ENCODE measurements at places on chromosomes 13 and 19.

- no peak for DNase-seq
These were observed 722 bp downstream of the PKN1 start for GRCh38 chr19:14433554-14434501.

GRCh38 chr13:61410669-61411297 lies 4.9 kb downstream of the PCDH20 start:
- DNase-seq: no peak

DNA sequence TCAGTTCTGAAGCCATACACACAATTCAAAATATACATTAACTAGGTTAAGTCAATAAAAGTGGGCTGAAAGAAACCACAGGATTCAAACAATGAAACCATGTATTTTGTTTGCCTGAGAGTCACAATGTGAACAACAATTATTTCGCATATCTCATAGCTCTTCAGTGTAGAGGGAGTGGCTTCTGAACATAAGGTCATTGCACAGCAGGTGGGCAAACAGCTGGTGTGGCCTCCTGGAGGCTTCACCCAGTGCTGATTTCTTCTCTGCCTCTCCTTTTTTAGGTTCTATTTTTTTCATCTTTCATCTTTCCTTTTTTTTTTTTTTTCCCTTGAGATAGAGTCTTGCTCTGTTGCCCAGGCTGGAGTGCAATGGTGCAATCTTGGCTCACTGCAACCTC lies 40.4 kb upstream of the ZNF254 start:
- DNase-seq: no peak

GRCh38 chr13:100528353-100528752 lies 60.2 kb downstream of the GGACT start:
- DNase-seq: no peak

- DNase-seq: no peak
These were observed 260.8 kb downstream of the DNAJC15 start for GRCh38 chr13:43284162-43284561.

DNA sequence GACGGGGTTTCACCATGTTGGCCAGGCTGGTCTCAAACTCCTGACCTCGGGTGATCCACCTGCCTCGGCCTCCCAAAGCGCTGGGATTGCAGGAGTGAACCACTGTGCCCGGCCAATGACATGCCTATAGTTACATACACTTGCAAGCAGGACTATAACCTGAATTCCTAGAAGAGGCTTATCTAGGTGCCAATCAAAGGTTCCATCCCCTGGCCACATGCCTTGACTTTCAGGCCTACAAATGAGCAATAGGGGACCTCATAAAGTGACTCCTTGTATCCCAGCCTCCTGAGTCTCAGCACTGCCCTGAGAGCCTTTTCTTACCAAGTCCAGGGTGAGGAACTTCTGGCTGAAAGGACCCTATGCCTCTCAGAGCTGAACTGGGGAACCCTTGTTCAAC lies 3.9 kb upstream of the LSM4 start:
- no peak for DNase-seq

DNA sequence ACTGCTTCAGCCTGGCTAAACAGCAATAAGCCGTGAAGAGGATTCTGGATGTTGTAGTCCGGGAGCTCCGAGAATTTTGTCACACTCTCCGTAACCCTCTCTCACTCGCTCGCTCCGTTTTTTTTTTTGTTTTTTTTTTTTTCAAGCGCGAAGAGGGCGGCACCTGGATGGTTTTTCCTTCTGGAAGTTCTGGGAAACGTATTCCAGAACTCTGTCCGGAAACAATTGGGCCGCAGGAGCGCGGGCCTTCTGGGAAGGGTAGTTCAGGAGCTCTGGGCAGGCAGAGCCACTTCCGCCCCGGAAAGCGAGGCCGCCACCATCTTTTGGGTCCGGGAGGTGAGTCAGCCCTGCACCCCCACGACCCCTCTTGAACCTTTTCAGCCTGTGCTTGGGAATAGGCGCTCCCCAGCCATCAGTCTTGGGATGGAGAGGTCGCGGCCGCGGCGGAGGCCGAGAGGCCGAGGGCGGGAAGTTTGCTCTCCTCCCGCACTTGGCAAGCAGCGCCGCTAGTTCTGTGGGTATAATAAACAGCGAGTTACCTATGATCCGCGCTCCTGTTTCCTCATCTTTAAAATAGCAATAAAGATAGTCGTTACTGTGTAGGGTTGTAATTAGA lies at the start of gene ZNF227:
Gene ZNF227 (plus strand): TSS at position 283 of the 616 bp plus-strand sequence. CDS start 5,261 bp downstream, outside the sequence.
- peak; percentile 57 for DNase-seq

DNA sequence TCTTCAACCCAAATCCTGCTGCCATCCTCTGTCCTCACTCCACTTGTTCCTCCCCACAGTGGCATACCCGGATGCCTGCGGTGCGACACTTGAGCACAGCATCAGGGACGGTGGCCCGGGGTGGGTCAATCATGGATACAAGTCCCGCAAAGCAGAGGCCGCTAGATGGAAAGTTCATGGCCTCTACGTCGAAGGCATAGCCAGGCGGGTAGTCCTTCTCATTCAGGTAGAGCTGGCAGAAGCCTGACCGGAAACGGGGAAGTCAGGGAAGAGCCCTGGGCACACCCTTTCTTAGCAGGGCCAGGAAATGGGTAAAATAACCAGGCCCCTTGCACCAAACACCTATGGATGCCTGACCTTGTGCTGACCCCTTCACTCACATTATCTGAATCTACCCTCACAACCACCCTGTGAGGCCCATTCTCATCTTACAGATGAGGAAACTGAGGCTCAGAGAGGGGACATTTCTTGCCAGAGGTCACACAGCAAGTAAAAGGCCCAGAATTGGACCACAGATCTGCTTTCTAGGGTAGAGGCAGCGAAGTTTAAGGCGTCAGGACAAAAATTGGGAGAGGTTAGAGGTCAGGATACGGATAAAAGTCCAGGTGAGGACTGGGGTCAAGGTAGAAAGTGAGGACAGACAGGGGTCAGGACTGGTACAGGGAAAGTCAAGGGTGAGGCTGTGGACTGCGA lies 6.5 kb downstream of the ATP4A start:
- no peak for DNase-seq

DNA sequence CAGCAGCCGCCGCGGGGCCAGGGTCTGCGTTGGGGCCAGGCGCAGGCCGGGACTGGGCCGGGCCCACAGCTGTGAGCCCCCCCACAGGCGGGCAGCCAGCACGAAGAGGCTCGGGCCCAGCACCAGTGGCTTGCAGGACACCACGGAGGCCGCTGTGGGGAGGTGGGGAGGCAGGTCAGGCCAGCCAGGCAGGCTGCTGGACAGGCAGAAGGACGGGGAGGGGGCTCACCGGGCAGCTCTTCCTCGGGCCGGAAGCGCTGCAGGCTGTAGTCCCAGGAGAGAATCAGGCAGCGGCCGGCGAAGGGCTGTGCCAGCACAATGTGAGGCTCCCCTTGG lies 8.3 kb downstream of the LGI4 start:
- no peak for DNase-seq

GRCh38 chr13:45196622-45197021 lies 4.2 kb downstream of the KCTD4 start:
- no peak for DNase-seq

DNA sequence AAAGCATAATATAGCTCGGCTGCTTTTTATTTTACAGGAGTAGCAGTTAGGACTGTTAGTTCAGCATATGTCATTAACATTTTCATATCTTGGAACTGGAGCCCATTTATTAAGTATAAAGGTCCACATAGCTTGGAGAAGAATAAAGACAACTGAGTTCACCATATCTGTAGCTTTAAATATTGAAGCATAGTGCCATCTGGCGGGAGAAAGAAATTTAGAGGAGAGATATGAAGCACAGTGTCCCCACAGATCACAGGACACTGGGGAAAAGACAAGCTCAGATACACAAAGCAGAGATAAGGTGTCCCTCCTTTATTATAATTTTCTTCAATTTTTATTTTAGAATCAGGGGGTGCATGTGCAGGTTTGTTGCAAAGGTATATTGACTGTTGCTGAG lies 104.7 kb upstream of the FREM2 start:
- DNase-seq: no peak

GRCh38 chr13:99045396-99045795 lies 67.5 kb upstream of the DOCK9 start:
- no peak for DNase-seq

- no peak for DNase-seq
These were observed 1.0 kb upstream of the ICAM5 start for GRCh38 chr19:10288662-10289166.

DNA sequence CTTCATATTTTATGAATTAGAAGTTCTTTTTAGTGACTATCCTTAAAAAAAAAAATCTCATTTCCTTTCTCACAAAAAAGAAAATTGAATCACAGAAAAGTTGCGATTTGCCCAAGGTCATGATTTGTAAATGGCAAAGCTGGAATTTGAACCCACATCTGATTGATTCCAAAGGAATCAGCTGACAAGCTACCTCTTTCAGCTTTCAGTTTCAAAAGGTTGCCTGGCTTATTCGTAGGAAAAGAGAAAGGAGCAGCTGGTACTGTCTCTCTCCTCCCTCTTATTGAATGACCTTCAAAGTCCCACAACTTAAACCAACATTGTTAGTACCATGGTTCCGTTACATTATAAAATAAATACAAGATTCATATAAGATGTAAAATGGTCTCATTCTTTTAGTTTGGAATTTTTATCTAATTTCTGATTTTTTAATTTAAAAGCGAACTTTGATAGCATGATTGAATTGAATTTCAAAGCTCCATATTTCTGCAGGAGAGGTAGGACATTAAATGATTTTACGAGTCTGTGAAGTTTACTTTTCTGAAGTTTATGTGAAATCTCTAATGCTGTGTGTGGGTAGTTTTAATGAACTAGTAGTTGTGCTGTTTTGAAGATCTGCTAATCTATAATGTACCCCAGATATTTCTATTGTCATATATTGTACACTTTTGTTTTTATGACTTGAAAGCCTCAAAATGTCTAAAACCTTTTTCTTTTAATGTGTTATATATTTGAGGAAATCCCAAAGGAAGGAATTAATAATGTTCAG lies 18.5 kb upstream of the KCTD4 start:
- no peak for DNase-seq
